Effector CD4-positive, alpha-beta T cell (primary cell): ENCODE measurements at places on chromosomes 4 and X.

GRCh38 chrX:140572724-140573123 lies 67.9 kb upstream of the SOX3 start:
- no peak for DNase-seq

- DNase-seq = no peak
Measured at GRCh38 chrX:152925835-152926234, 28.0 kb downstream of the ZNF185 start.

GRCh38 chr4:55730280-55730931 lies 89.2 kb upstream of the EXOC1L start:
- DNase-seq = no peak

DNA sequence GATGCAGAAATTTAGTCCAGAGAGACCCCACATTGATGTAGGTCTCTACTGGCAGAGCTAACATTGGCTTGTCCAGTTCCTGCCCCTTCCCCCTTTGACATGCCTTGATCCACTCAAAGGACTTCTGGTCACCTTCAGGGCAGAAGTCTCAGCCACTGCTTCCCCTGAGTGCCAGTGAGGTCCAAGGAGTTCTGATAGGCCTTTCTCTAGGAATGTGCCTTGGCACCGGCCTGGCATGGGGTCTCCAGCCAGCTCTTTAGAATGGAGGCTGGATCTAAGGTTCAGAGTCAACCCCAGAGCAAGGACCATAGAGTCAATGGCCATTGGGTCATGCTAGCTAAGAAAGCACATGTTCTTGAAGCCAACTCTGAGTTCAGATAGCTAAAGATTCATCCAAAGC lies 88.6 kb upstream of the PJA1 start:
- DNase-seq = no peak
